ENCODE measurements at places on chromosomes 1 and 21.

DNA sequence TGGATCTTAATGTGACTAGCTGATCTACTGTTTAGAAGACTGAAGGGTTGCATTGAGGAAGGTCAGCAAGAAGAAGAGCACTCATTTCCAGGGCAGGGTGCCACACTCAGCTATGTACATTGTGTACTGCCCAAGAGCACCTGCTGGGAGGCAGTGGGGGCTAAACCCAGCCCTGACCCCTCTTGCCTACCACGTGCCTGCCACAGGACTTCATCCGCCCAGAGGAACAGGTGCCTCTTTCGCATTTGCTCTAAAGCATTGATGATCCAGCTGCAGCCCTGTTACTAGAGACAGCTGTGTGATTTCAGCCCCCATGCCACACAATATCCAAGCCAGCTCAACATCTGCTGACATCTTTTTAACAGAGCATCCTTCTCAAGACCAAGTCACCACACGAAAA lies 341.8 kb downstream of the LMX1A start:
- no peak for DNase-seq

GRCh38 chr1:247530785-247531184 lies 5.5 kb downstream of the OR2C3 start:
- DNase-seq: no peak

DNA sequence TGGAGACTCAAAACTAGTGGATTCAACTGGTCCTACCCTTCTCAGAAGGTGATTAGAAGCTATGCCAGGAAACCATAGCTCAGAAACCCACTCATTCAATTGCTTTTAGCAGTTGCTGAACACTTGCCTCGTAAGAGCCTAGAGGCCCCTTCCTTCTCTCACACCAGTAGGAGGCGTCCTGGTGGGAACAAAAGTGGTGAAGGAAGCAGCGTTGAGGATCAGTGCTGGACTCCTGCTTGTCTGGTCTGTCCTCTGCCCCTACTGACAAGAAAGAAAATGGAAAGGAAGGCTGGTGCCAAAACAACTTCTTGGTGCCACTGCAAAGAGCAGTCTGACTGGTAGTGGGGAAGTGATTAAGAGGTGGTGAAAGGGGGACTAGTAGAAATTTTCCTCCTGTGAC lies 269.7 kb downstream of the LMO4 start:
- no peak for DNase-seq

DNA sequence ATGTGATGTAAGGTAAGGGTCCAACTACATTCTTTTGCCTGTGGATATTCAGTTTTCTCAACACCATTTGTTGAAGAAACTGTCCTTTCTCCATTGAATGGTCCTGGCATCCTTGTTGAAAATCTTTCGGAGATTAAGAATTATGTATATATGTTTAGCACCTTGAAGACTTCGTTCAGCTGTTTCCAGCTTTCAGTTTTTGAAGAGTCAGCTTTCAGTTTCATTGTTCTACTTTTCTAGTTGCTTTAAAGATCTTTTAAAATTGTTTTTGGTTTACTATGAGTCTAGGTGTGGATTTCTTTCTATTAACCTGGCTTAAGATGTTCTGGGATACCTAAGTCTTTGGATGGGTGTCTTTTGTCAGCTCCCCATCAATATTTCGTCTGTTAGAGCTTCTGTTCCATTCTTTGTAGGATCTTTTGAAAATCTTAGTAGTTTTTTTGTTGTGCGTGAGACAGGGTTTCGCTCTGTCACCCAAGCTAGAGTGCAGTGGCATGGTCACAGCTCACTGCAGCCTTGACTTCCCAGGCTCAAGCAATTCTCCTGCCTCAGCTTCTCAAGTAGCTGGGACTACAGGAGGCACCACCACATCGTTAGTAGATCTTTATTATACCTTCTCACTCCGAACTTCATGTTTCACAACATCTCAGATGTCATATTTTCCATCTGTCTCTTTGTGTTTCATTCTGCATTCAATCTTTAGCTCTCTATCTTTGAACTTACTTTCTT lies 353.5 kb upstream of the B3GALT2 start:
- DNase-seq: no peak

GRCh38 chr1:216064643-216065042 lies 358.6 kb downstream of the USH2A start:
- DNase-seq: no peak

- no peak for DNase-seq
These were observed 8.1 kb downstream of the CYP4X1 start for GRCh38 chr1:47031585-47031984.

GRCh38 chr1:11227106-11228077 lies 35.0 kb downstream of the MTOR start:
- no peak for DNase-seq

- no peak for DNase-seq
These were observed 79.1 kb downstream of the CDC7 start for GRCh38 chr1:91579658-91580228.

GRCh38 chr21:35825370-35826353 lies 234.7 kb downstream of the SETD4 start:
- no peak for DNase-seq

GRCh38 chr1:23624440-23624839 lies 65.1 kb upstream of the ID3 start:
- DNase-seq: no peak

DNA sequence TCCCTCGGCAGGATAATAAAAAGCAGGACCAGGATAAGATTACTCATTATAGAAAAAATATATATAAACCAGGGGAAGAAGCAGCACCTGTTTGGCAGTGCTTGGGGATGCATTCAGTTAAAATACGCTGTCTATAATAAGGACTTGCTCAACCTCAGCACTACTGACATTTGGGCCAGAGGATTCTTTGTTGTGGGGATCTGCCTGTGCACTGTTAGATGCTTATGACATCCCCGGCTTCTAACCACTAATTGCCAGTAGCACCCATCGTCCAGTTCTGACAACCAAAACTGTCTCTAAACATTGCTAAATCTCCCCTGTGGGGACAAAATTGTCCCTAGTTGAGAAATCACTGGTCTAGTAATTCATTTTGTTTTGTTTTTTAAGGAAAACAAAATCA lies 242.1 kb downstream of the SLC45A1 start:
- DNase-seq: no peak
